ENCODE measurements at places on chromosomes 16 and 17. TPM values are rescaled to one million over a fixed set of nuclear protein-coding genes. Genes with fewer than 3 reads are reported as not detected.

DNA sequence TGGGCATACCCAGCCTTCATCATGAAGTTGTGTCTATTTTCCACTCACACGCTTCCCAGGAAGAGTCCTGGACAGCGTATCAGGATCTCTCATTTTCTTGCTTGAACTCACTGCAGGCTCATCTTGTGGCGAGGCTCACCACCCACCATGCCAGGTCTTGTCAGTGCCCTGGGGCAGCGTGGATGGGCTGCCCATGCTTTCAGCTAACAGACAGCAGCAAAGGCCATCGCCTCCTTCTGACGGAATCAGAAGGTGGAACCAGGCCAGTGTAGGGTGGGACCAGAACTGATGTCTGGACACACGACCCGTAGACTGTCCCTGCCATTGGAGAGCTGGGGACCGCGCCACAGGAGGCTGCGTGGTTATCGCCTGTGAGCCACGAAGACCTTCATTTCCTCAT is 169.4 kb downstream of the FOXL1 start:
- H3K4me3 ChIP-seq: no peak overlapping the region
- H3K36me3 ChIP-seq: no peaks in the 10 kb centered on the region
- no peaks in the 10 kb centered on the region for H3K4me1 ChIP-seq
- DNase-seq: no peak
- H3K27me3 ChIP-seq: no peaks in the 10 kb centered on the region
- no peak overlapping the region for H3K27ac ChIP-seq

The SLFN12L gene
- 41.9 TPM for total RNA-seq

The IGFBP4 gene
- total RNA-seq: 54.6 TPM

The SETD6 gene
- 24.7 TPM for total RNA-seq

- no peak overlapping the region for H3K27ac ChIP-seq
- no peak overlapping the region for H3K4me3 ChIP-seq
- H3K27me3 ChIP-seq: no peaks in the 10 kb centered on the region
- H3K4me1 ChIP-seq: no peaks in the 10 kb centered on the region
- H3K36me3 ChIP-seq: no peaks in the 10 kb centered on the region
Observed at GRCh38 chr17:6096201-6097004, 26.2 kb downstream of the WSCD1 start.

DNA sequence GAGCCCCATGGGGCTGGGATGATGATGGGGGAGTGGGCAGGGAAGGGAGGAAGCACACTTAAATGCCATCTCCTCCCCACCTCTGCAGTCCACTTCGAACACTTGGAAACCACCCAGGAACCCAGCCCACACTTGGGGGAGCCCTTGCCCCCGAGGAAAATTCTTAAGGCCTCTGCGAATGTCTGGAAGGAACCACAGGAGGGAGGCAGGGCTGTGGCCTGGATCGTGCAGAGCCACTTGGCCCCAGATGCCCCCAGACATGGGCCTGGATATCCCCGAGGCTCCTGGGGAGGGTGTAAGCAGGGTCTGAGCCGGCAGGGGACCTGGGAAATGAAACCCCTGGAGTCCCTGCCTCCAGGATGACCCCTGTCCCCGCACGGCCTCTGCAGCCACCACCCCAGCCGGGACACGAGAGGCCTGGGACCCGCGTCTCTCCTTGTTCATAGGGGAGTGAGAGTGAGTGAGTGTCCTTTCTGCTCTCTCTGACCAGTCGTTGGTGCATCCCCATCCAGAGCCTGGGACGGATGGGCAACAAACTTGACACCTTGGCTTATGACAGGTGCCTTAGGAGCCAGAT is 11.8 kb upstream of the MTSS2 start:
- H3K36me3 ChIP-seq: no peaks in the 10 kb centered on the region
- H3K4me3 ChIP-seq: no peak overlapping the region
- no peak overlapping the region for H3K27ac ChIP-seq
- no peak for DNase-seq
- no peaks in the 10 kb centered on the region for H3K27me3 ChIP-seq

DNA sequence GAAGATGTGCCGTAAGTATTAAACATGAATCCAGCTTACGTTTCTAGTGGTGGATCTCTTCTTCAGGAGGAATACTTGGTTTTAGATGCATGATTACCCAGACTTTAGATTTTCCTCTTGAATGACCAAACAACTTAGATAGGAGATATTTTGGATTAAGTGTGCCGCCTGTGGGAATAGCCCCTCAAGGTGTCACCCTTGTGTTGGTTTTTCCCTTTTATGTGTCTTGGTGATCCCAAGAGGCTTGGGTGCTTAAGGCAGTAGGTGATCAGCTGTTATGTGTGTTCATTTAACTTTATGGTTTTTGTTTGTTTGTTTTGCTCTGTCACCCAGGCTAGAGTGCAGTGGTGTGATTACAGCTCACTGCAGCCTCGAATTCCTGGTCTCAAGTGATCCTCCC is 115.1 kb downstream of the PPM1E start:
- H3K27me3 ChIP-seq: peaks cover 20% of the 10 kb centered on the region
- H3K4me1 ChIP-seq: no peaks in the 10 kb centered on the region
- H3K36me3 ChIP-seq: no peaks in the 10 kb centered on the region

The ACLY gene
- total RNA-seq: 232 TPM

Measured in activated T-helper 2 cell treated with anti-CD3 and anti-CD28 coated beads, Interferon-gamma antibody, Interleukin-2, Interleukin-4, amounts not matched to agents 10 μg/mL and 5 μg/mL and 100 μg/mL, durations not matched to agents 14 hours and 24 hours and 36 hours (primary cell).